ENCODE measurements at places on chromosomes 3 and 15.

GRCh38 chr15:98951493-98952320 is 55.9 kb downstream of the PGPEP1L start:
- DNase-seq: no peak

GRCh38 chr15:89479173-89479572 is 17.2 kb downstream of the RHCG start:
- no peak for DNase-seq

GRCh38 chr3:56042326-56042951 is 425.8 kb downstream of the ERC2 start:
- no peak for DNase-seq

DNA sequence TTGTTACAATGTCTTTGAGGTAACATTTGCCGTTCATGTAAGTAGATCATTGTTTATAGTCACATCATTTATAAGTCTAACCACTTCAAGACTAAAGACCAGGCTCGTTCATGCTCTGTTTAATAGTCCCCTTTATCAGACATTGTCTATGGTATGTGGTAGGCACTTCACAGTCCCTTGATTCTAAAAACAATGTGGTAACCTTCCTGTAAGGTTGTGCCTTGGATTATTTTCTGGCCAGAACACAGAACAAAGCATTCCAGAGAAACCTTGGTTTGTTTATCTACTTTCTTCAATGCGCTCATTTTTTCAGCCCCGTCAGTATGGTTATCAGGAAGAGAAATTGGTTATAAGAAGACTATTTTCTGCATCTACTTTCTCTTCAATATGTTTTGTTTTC is 16.3 kb upstream of the ST3GAL6 start:
- DNase-seq: no peak

DNA sequence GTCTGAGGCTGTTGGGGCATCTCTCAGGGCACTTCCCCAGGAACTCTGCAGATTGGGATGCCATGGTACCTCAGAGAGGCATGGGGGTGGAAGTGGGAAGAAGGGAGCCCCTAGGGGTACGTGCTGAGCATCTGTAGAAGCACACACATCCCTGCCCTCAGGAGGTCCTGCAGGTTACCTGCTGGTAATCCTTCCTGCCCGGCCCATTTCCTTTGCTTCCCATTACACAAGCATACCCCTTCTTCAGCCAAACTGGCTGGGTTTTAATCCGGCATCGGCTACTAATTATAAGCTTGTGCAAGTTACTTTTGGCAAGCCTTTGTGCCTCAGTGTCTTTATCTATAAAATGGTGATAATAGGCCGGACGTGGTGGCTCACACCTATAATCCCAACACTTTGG is 3.1 kb upstream of the SMAD6 start:
- DNase-seq: no peak

GRCh38 chr3:50649451-50649931 is 25.2 kb upstream of the DOCK3 start:
- DNase-seq: peak; percentile 61

DNA sequence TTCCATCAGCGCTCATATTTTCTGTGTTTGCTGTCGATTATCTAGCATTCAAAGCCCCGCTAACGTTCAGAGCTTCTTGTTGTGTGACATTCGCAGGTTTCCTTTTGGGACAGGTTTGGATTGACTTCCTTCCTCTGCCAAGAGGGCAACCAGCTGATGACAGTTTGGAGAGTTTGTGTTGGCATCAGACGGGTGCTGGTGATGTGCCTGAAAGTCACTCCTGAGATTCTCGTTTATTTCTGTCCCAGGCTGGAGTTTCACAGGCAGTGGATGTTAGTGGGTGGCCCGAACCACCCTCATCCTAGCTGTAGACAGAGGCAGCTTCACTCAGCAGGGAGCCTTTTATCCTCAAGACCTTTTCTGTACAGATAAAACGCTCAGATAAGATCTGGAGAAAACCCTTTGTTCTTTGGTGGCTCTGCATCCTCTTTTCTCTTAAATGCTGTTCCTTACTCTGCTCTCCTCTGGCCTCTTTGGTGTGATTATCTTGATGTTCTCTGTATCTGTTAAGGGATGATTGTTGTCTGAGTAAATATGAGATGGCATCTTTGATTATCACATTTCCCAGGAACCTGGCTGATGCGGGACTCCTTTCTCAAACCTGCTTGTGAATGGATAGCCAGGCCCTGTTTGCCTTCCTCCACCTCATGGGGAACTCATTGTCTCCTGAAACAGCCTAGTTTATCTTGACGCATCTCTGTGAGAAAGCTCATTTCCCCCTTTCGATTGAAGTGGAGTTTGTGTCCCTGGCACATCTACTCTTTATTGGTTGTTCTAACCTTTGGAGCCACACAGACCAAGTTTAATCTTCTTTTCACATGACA is 35.9 kb downstream of the CGNL1 start:
- DNase-seq: no peak

- DNase-seq: no peak
Measured at GRCh38 chr3:8532251-8532871, 30.7 kb downstream of the LMCD1 start.

- DNase-seq: no peak
Measured at GRCh38 chr15:43799945-43800285, at the start of gene SERINC4. SERINC4 (minus strand) TSS chr15:43800220; CDS start chr15:43799986, 234 bp downstream.

GRCh38 chr15:31453558-31454318 is 127.1 kb downstream of the KLF13 start:
- DNase-seq: no peak

GRCh38 chr3:123053107-123053506 is 13.7 kb upstream of the PDIA5 start:
- no peak for DNase-seq

DNA sequence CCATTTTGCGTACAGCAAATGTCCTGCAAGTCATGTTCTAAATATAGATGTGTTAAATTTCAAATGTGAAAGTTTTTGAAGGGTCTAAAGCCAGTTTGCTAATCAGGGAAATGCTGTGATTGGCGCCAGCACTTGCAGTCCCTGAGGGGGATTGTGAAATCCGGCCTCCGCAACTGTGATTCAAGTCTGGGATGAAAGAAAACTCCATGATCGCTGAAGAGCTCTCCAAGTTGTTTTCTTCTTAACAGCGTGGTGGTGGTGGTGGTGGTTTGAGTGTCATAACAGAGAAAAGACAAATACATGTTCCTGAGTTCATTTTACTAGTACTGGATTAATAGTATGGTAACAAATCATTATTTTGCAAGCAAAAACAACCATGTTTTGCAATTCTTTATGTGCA is 51.8 kb downstream of the MITF start:
- DNase-seq: peak; percentile 72

- no peak for DNase-seq
Measured at GRCh38 chr3:184751204-184752040, 39.6 kb upstream of the MAGEF1 start.

- DNase-seq: no peak
Measured at GRCh38 chr3:179953993-179954870, 82.5 kb downstream of the PEX5L start.

DNA sequence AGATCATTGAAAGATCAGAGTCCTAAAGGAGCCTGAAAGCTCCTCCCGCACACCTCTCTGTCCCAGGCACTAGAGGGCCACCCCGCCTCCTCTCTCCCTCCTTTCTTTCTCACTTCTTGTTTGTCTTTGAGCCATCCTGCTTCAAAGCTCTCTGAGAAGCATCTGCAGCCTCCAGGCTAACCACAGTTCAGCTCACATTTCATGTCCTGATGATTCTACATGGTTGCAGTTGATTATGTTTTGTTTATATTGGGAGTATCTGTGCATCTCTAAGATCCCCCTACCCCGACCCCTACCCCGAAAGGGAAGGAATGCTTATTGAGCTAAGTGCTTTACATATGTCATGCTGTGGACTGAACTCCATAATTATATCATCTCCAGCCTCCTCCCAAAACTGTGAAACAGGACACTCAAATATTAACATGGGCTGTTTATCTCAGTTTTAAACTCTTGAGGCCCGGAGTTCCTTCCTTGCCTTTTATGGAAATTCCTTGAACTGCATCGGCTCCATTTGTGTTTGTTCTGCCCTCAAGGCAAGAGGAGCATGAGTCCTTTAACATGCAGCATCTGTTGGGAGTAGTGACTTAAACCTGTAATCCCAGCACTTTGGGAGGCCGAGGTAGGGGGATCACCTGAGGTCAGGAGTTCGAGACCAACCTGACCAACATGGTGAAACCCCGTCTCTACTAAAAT is 30.9 kb downstream of the MGLL start:
- no peak for DNase-seq

DNA sequence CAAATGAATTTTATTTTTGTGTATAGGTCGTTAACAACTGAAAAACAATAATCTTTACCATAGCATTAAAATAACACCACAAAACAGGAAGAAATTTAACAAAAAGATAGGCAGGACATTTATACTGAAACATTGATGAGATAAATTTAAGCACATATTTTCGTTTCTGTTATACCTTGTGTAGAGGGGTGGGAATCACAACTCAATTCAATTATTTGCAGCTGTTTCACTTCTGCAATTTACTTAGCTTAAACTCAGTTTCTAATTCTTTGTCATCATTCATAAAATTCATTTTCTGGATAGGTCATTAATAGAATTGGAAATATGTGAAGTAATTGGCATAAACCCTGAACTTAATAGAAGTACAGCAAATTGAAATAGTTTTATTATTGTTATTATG is 42.3 kb downstream of the TP63 start:
- no peak for DNase-seq

GRCh38 chr15:77992356-77993222 is 84.9 kb downstream of the TBC1D2B start:
- peak; percentile 7 for DNase-seq

- no peak for DNase-seq
Measured at GRCh38 chr15:78750566-78750965, 60.7 kb downstream of the ADAMTS7 start.

DNA sequence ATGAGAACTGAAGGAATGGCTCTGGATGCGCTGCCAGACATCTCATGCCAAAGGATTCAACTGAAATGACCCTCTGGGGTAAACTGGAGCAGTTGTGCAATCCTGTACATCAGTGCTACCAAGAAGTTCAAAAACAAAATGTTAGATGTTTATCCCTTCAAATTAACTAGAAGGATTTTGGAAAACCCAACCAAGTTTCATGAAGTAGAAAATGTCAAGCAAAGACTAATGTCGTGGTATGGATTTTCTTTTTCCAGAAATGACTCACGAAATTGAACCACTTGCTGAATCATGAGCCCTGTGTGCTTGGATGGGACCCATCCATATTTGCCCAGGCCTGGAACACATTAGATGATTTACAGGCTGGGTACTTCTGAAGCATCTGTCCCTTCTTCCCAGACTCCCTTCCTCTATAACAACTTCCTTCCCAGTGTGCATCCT is 101.6 kb downstream of the LRTM1 start:
- DNase-seq: no peak

DNA sequence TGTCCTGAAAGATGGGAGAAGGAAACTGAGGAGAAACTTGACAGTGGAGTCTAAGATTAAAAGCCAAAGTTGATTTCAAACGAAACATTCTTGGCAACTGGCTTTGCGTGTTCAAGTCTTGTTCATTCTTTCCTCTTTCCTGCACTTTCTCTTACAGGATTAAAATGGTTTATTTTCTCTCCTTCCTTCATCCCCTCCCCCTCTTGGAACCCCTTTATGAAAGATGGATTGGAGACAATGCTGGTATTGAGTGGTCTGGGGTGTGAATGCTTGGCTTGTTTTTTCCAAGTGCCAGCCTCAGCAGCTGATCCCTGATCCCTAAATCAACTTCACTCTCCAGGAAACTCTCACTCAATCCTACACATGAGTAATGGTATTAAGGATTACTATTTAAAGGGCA is 703 bp upstream of the LSAMP start:
- DNase-seq: peak; percentile 47

GRCh38 chr3:43540624-43541023 is 81.2 kb downstream of the ANO10 start:
- no peak for DNase-seq

DNA sequence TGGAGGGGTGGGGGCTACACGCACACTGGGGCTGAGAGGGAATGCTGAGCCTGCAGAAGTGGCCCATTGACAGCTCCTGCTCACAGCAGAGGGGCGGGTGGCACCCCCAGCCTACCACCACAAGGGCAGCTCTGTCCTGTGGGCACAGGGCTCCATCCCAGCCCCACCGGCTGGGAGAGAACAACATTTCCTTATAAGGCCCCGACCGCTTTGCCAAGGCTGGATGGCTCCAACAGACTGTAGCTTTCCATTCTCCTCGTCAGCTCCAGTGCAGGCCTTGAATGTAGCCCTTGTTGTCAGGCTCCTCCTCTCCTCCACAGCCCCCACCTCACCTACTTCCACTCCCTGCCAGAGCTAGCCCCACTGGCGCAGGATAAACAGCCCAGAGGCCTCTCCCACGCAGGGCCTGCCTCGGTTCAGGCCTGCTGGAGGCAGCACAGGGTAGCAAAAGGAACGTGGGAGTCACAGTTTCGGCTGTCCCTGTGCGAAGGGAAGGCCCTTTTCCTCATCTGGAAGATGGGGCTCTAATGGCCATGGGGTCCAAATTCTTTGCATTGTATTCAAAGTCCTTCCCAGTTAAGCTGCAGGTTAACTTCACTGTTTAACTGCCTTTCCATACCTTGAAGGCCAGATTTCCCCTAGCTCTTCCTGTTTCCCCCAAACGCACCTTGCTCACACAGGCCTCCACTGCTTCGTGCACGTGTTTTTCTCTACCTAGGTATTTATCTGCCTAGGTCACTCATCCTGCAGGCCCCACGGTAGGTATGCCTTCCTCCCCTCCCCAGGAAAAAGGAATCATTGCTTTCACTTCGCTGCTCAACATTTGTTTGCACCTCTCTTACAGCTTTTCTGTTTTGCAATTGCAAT is 101.6 kb upstream of the LPP start:
- DNase-seq: peak; percentile 99

- DNase-seq: no peak
Measured at GRCh38 chr3:74106925-74107324, 482.2 kb upstream of the PDZRN3 start.

- peak; percentile 74 for DNase-seq
Measured at GRCh38 chr3:177652556-177653291, 455.4 kb upstream of the TBL1XR1 start.

DNA sequence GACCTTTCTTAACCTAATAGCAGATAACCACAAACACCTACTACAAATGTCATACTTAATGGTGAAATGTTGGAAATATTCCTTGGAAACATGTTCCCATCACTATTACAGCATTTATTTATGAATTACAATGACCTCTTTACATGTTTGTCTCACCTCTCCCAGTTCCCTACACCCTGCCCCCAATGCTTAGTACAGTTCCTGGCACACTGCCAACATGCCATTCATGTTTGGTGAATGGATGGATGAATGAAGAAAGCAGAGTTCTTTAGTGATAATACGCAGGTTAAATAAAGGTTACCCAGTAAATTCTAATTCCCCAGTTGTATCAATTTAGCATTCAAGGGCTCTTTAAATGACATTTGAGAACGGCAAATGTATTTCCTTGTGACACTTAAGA is 259.9 kb upstream of the ATP11B start:
- DNase-seq: no peak

DNA sequence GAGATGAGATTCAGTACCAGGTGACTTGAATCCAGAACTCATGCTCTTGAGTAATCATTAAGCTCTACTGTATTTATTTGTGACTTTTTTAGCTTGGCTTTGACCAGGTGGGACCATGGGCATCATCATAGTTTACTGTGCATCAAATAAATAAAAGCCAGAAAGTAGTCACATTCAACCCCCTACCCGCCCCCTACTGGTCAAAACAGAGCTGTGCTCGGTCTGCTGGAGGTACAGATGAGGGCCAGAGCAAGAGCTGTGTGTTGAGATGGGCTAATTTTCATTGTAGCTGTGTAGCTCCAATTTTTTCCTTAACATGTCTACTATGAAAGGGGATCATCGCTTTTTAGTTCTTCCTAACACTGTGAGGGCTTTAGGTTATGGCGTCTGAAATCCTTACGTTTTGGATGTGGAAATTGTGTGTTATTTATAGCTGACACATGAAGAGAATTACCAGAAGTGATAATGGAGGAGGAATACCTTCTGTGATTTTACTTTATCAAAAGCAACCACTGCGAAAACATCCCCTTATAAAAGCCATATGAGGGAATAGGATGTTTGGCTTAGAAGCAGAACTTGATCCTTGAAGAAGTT is 375.1 kb downstream of the PTPRG start:
- DNase-seq: no peak
